ENCODE measurements at places on chromosomes 13 and 19.

DNA sequence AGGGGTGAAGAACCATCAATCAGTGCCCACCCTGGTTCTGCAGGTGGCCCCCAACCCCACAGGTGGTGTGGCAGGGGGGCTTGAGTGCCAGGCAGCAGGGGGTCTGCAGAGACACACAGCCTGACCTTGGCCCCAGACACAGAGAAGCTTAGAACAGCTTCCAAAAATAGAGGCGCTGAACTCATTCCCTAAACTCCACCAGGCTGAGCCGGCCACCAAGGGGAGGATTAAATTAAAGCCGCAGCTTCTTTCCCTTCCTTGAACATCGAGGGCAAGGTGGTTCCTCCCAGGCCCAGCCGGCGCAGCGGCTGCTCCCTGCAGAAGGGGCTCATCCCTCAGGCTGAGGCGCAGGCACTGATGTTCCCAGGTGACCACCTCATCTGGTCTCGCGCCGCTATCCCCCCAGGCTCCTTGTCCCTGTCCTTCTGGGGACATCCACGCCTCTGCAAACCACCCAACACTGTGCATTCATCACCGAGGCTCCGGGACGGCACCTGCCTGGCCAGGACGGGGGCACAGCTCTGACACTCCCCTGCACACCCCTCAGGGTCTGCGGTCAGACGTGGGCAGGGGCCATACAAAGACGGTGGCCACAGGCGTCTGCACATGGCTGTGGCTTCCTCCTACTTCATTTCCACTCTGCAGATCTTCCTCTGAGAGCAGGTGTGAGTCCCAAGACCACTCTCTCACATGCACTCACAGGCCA, 30.9 kb downstream of the LAMP1 start:
- no peak for DNase-seq

DNA sequence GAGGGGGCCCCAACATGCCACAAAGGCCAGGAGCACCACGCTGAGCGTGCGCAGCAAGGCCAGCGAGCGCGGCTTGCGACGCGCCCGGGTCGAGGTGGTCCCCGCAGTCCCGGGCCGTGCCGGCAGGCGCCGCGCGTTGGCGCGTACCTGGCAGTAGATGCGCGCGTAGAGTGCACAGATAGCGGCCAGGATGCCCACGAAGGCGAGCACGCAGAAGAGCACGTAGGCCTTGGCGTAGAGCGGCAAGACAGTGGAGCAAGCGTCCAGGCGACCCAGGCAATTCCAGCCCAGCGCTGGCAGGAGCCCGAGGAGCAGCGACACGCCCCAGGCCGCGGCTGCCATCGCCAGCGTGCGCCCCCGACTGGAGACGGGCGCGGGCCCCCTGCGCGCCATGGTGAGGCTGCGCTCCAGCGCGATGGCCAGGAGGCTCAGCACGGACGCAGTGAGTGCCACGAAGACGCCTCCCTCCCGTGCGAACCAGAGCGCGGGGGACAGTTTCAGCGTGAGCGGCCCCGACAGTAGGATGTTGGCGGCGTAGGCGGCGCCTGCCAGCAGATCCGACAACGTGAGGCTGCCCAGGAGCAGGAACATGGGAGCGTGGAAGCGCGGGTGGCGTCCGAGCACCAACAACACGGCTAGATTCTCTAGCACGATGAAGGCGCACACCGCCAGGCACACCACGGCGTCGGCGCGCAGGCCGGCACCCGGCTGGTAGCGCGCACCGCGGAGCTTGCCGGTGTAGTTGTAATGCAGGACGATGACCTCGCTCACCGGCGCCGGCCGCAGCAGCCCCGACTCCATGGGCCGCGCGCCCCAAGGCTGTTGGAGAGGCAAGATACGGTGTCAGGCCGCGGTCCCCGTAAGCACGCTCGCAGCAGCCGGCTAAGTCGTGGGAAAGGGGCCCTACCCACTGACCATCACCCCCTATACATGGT, 2.8 kb downstream of the S1PR5 start:
- peak; percentile 16 for DNase-seq

DNA sequence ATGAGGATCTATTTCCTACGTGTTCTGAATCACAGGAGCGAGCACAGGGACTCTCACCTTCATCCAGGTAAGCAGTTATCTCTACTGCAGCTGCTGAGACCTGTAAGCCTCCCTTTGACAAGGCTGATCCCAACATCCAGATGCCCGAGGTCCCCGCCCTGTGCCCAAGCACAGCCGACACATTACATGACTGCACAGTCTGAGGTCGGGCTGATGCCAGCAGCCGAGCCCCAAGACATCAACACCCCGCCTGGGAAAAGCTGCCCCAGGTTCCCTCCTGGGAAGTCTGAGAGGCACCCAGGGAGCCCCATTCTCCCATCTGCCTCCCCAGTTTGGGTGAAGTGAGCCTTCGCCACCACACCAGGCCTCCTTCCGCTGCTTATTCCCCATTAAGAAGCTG, 95.9 kb downstream of the COL4A1 start:
- DNase-seq = no peak

DNA sequence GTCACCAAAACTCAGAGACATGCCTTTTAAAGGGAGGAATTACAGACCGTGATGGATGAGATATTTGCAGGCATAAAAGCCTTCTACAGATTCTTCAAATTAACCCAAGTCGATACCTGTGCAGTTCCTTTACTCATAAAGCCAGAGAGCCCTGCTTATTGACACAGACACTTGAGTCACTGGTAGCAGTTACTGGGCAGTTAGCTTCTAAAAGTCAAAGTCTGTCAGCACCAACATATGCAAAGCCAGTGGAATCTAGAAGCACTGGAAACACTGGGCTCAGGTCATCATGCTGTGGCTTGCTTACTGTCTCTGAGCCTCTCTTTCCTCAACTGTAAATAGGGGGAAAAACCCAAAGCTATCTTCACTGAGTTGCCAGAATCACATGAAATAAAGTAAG, 25.7 kb upstream of the LRCH1 start:
- DNase-seq = no peak

DNA sequence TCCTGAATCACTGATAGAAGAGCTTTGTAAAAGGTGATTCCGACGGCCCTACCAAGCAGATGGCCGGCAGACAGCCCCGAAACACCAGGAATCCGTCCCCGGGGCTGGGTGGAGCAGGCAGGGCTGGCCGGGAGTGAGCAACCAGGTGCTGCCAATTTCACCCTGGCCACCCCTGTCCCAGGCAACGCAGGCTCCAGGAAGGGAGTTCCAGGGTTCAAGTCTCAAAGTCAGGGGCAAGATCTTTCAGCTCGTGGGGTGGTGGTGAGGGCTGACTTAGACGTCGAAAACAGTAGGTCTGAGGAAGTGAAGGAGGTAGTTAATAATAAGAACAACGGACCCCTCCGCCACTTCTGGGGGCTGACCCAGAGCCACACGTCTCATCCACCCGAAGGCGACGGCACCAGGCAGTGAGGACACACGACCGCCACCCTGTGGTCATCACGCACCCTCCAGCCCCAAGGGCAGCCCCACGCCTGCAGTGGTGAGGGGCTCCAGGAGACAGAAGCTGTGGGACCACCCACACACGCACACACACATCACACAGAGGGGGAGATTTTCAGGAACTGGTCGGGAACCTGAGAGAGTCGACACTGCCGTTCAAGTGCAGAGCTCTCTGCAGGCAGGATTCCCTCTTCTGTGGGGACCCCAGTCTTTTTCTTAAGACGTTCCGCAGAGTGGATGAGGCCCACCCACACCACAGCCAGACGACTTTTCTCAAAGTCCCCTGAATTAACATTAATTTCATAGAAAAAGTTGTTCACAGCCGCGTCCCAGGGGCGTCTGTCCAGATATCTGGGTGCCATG, 67.2 kb downstream of the SPACA7 start:
- no peak for DNase-seq

- no peak for DNase-seq
Observed at GRCh38 chr19:54660964-54661363, 1.8 kb upstream of the LILRB4 start.

- DNase-seq = no peak
Observed at GRCh38 chr13:53920916-53921315, 892.3 kb downstream of the OLFM4 start.

DNA sequence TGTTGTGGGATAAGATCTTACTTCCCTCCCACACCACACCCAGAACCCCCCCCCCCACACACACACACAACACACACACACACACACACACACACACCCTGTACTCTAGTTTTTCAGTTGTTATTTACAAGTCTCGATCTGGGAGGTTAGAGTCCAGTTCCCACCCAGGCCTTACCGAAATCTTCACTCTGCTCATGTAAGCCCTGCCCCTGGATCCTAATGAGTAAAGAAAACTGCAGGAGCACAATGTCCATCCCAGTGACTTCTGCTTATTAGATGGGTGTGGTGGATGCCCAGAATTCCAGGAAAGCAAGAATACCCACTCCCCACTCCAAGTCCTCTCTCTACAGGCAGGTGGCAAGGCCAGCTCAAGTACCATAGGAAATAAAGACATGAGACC, 23.0 kb downstream of the STARD13 start:
- DNase-seq = no peak

DNA sequence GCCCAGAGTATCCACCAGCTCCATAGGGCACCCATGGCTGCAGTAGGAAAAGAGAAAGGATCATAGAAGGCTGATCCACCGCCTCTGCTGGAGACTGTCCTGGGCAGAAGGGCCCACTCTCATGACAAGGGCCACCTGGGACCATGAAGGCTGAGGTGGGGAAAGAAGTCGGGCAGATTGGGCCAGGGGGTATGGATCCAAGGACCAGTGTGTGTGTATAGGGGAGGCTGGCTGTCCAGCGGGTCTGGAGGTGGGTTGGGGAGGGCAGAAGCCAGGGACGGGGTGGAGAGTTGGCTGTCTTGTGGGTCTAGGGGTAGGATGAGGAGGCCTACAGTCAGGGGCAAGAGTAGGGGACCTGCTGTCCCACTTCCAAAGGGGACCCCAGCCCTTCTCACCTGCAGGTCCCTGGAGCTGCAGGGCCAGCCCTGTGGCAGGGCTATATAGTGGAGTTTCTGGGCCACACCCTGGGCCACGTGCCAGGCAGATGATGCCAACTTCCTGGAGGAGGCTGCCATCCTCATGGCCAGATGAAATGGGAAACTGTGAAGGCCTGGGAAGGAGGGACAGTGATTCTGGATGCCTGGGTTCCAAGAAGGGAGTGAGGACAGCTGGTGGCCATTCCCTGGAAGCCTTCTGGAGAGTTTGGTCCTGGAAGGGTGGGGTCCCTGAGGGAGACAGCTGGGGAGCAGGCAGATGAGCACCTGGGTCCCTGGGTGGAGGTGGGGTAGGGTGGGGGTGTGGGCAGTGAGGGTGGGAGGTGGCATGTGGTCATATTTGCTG, at the start of gene FCGBP:
FCGBP (minus strand) TSS at position 51 of the 780 bp plus-strand sequence.
- DNase-seq = no peak

DNA sequence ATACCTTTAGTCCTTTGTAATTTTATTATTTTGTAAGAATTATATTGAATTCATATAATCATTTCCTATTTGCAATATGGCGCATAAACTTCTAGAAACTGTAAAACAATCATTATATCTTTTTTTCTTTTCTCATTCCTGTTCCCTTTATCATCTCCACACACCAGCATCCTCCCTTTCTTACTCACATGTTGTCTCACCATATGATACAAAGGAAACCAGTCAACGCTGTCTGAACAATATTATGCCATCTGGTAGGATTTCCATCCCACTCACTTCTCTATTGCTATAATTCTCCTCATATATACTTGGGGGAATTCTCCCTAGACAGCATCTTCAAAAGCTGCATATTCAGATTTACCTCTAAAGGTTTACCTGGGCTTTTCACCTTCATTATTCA, 389.8 kb downstream of the NDFIP2 start:
- DNase-seq = no peak

DNA sequence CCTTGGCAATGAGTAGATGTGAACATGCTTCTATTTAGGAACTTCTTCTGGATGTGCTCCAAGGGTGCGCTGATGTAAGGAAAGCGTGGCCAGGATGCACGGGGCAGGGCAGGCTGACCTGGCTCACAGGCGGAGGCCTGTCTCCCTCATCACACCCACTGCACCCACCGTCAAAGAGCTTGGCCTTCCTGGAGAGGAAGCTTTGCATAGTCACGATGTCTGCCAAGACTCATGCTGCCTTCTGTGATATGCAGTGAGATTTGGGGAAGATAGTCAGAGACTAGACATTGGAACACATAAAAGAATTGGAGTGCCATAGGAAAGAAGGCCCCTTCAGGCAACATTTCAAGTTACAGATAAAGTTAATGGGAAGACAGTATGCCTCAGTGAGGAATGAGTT, 82.0 kb downstream of the MYO16 start:
- no peak for DNase-seq

DNA sequence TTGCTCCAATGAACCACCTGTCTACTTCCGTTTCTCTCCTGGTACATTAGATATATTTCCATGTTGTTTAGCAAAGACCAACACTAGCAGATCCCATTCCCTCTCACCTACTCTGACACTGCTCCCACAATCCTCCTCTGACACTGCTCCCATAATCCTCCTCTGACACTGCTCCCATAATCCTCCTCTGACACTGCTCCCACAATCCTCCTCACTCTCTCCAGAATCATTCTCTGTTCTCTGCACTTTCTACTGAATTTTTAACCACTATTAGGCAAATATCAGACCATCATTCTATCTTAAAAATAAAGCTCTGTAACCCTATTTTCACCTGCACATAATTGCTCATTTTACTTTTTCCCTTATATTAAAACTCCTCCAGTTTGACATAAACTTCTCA, 578.5 kb upstream of the PCDH20 start:
- no peak for DNase-seq

Measured in hippocampal formation (tissue), 2 donors.